Liver (tissue), 10 donors: ENCODE measurements at places on chromosomes 5 and 9.

- peak; percentile 61 for DNase-seq
Observed at GRCh38 chr9:101530076-101530711, 3.5 kb upstream of the RNF20 start.

- DNase-seq, result no peak
Observed at GRCh38 chr5:83151821-83152220, 74.5 kb downstream of the XRCC4 start.

- no peak for DNase-seq
Observed at GRCh38 chr9:119500072-119500771, 131.0 kb upstream of the BRINP1 start.

- DNase-seq, result no peak
Observed at GRCh38 chr9:122265149-122265915, 650 bp downstream of the MRRF start.
